ENCODE measurements at places on chromosomes 16 and 17. TPM values are rescaled to one million over a fixed set of nuclear protein-coding genes. Genes with fewer than 3 reads are reported as not detected.

CCDC200 gene
- not detected for total RNA-seq

TM4SF5 gene
- 0.44 TPM for total RNA-seq

ALOX15 gene
- 0.69 TPM for total RNA-seq

ENPP7 gene
- not detected for total RNA-seq

IL17C gene
- total RNA-seq = 0.29 TPM

TPSD1 gene
- not detected for total RNA-seq

CASKIN2 gene
- total RNA-seq = 50.6 TPM

CDK3 gene
- total RNA-seq = 21.6 TPM

All from progenitor cell of endocrine pancreas (in vitro differentiated cells).